Activated T-helper 2 cell treated with anti-CD3 and anti-CD28 coated beads, Interferon-gamma antibody, Interleukin-2, Interleukin-4, amounts not matched to agents 10 μg/mL and 5 μg/mL and 100 μg/mL, durations not matched to agents 14 hours and 24 hours and 36 hours (primary cell): ENCODE measurements at places on chromosomes 1 and 21.

DNA sequence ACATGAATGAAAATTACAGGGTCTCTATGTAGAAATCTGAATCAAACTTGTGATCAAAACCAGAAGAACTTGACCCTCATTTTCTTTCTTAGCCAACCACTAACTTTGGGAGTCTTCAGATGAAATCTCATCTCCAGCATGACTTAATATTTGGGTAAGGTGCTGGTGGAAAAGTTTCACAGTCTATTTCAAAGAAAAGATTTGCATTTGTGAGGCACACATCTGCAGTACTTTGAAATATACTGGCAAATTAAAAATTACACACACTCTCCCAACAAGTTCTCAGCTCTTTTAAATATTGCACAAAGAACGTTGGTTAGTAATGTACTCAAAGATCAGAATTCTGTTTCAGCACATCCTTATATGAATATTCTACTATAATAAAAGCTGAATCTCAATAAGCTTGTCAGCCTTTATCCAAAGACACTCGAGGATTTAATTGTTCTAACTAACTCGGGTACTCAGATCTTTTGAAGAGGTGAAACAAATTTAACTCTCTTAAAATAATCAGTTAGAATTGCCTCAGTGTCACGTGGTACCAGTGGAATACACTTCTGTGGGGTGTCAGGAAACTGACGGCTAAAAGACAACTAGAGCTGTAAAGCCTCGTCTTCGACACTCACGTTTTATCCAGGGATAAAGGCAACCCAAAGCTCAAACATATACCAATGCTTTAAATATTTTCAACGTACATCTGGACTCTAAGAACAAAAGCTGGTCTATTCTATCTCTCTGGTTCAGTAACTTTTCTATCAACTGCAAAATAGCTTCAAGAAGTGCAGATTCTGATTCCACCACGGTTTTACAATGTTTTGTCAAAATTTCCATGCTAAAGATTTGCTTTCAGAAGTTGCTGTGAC lies 19.0 kb downstream of the SAMSN1 start:
- H3K27ac ChIP-seq = peak overlapping the region; percentile 91
- no peaks in the 10 kb centered on the region for H3K27me3 ChIP-seq
- peaks cover 61% of the 10 kb centered on the region for H3K4me1 ChIP-seq
- DNase-seq = no peak
- H3K4me3 ChIP-seq = peak overlapping the region; percentile 71

- no peaks in the 10 kb centered on the region for H3K36me3 ChIP-seq
- no peak overlapping the region for H3K4me3 ChIP-seq
- no peaks in the 10 kb centered on the region for H3K27me3 ChIP-seq
- no peaks in the 10 kb centered on the region for H3K4me1 ChIP-seq
- no peak overlapping the region for H3K27ac ChIP-seq
Observed at GRCh38 chr1:208829595-208829994, 585.4 kb upstream of the PLXNA2 start.

GRCh38 chr1:38834937-38835827 lies 24.4 kb downstream of the RRAGC start:
- peaks cover 16% of the 10 kb centered on the region for H3K36me3 ChIP-seq
- DNase-seq = peak; percentile 41
- H3K4me3 ChIP-seq = no peak overlapping the region
- peaks cover 25% of the 10 kb centered on the region for H3K27me3 ChIP-seq
- H3K4me1 ChIP-seq = peaks cover 1% of the 10 kb centered on the region
- no peak overlapping the region for H3K27ac ChIP-seq

- H3K27ac ChIP-seq = no peak overlapping the region
- no peaks in the 10 kb centered on the region for H3K36me3 ChIP-seq
- no peak overlapping the region for H3K4me3 ChIP-seq
- DNase-seq = no peak
- no peaks in the 10 kb centered on the region for H3K4me1 ChIP-seq
Observed at GRCh38 chr21:34227386-34227852, 136.4 kb upstream of the KCNE2 start.

DNA sequence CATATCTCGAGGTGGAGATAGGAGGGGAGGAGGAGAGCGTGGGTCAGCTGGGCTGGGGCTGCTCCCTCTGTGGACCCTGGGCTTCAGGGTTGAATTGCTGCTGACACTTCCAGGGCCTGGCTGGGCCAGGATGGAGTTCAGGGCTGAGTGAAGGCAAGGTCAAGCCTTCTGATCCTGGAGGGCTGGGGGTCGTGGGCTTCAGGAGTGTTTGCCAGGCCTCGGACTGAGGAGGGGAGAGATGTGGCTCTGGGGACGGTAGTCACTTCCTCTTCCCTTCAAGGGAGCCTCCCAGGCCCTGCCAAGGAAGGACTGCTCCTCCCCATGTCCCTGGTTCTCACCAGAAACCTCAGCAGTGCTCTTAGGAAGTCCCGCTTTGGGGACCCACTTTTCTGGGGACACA lies 12.1 kb upstream of the FAM131C start:
- H3K4me3 ChIP-seq = no peak overlapping the region
- no peak for DNase-seq
- H3K36me3 ChIP-seq = no peaks in the 10 kb centered on the region
- peaks cover 2% of the 10 kb centered on the region for H3K27me3 ChIP-seq
- no peaks in the 10 kb centered on the region for H3K4me1 ChIP-seq

DNA sequence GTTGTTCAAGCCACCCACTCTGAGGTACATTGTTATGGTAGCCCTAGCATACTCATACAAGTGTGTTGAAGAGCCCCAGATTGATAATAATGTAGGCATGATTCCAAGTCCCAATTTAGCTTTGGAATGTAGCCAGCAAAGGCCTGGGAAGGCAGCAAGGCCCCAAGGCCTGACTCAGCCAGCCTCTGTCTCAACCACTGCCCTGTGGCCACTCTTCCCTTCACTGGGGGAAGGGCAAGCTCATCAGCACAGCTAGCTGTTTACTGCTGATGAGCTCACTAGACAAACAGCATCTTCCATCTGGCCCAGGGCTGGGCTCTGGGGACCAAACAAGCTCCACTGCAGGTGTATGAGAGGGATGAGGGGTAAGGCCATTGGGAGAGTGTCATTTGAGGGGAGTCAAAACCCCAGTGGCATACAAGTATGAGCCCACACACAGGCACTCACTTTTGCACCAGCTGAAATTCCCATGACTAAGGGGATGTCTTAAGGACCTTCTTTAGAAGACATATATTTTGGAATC lies 2.2 kb upstream of the IRF6 start:
- no peaks in the 10 kb centered on the region for H3K36me3 ChIP-seq
- no peak overlapping the region for H3K4me3 ChIP-seq
- peaks cover 6% of the 10 kb centered on the region for H3K27me3 ChIP-seq
- peaks cover 12% of the 10 kb centered on the region for H3K4me1 ChIP-seq
- no peak overlapping the region for H3K27ac ChIP-seq
- DNase-seq = no peak

DNA sequence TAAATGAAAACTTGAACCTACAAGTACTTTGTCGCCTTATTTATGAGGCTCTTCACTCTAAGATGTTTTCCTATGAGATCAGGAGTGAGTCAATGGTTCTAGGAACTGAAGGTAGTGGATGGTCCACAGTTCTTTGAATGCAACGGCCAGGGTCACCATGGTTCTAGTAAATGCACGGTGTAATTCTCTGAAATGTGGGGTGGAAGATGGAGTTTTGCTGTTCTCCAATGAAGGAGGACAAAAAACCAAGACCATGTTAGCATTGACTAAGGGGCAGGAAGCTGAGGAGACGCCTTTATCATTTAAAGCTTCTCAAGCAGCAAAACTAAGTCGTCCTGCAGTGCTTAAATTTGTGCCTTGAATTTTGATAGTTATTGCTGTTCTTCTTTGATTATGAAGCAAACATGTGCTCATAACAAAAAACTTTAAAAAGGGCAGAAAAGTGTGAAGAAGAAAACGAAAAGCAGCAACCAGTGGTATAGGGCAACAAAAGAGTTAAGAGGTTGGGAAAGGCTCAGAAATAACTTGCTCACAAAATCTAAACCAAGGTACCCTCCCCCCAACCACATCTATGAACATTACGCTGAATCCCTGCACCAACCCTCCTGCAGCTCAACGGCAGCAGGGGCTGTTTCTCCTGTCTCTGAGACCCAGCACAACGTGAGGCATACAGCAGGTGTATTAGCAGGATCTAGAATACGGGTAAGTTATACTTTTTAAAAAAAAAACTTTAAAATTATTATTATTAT lies 85.0 kb downstream of the MRPL37 start:
- H3K27me3 ChIP-seq = no peaks in the 10 kb centered on the region
- H3K4me3 ChIP-seq = peak overlapping the region; percentile 74
- peak overlapping the region; percentile 96 for H3K27ac ChIP-seq
- peaks cover 78% of the 10 kb centered on the region for H3K4me1 ChIP-seq

- no peak overlapping the region for H3K27ac ChIP-seq
- DNase-seq = no peak
- H3K36me3 ChIP-seq = no peaks in the 10 kb centered on the region
- H3K4me1 ChIP-seq = no peaks in the 10 kb centered on the region
- H3K27me3 ChIP-seq = peaks cover 30% of the 10 kb centered on the region
Observed at GRCh38 chr1:162663589-162664106, 31.4 kb downstream of the DDR2 start.

- H3K27me3 ChIP-seq = no peaks in the 10 kb centered on the region
- peaks cover 53% of the 10 kb centered on the region for H3K4me1 ChIP-seq
- H3K36me3 ChIP-seq = peaks cover 41% of the 10 kb centered on the region
- H3K4me3 ChIP-seq = peak overlapping the region; percentile 93
- DNase-seq = peak; percentile 47
Observed at GRCh38 chr1:226736908-226737818, 1.9 kb downstream of the ITPKB start.

GRCh38 chr1:185987611-185988321 lies 253.6 kb downstream of the HMCN1 start:
- no peak for DNase-seq
- no peaks in the 10 kb centered on the region for H3K36me3 ChIP-seq
- H3K4me3 ChIP-seq = no peak overlapping the region
- peaks cover 5% of the 10 kb centered on the region for H3K4me1 ChIP-seq
- H3K27ac ChIP-seq = no peak overlapping the region

DNA sequence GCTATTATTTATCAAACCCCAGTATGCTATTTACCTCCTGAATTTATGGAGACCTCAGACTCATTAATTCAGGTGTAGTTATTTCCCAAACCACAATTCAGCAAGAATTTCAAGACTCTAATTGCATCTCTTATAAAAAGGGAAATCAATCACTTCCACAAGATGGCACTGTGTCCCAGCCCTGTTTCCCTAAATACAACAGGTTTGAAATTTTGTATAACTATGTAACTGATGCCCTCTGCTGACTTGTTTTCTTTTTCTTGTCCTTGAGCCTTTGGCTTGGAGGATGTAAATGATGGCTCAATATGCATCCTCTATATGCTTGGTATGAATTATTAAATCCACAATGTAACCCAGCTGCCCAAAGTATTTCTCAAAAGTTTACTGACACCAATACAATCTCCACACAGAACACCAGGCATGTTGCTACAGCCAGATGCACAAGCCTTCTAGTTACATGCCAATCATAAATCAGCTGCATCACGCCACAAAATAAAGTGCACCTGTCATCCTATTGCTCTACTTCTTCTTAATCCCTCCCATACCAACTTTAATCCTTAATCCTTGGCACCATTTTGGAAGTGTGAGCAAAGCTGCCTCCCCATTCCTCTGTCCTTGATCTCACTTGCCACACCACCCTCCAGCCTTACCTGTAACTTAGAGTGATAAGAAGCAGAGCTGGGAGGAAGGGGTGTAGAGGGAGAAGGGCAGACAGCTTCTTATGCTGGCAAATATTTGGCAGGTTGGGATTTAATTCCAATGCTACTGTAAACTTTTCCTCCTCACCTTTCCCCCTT lies 9.0 kb downstream of the C1orf105 start:
- H3K4me1 ChIP-seq = peaks cover 23% of the 10 kb centered on the region
- H3K27ac ChIP-seq = no peak overlapping the region
- H3K4me3 ChIP-seq = no peak overlapping the region

GRCh38 chr1:26752519-26752918 lies 35.2 kb upstream of the PIGV start:
- DNase-seq = no peak
- H3K4me3 ChIP-seq = no peak overlapping the region
- no peak overlapping the region for H3K27ac ChIP-seq
- peaks cover 43% of the 10 kb centered on the region for H3K4me1 ChIP-seq
- H3K27me3 ChIP-seq = no peaks in the 10 kb centered on the region

DNA sequence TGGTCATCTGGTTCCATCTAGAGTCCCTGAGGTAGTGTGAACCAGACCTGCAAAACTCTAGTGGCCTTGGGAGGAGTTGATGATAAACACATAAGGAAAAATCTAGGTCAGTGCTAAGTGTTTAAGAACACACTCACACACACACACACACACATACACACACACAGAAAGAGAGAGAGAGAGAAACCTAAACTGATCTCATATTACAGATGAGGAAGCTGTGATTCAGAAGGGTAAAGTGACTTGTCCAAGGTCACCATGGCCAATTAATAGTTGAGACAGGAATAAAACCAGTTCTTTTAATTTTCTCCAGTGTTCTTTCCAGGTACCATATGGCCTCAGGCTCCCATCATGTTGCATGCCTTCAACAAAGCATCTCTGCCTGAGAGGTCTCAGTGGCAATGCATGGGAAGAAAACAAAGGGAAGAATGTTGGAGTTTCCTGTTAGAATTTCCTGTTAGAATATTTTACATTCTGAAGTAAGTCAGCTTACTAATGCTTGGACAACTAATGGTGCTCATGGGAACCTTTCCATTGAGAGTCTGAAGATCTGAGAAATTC lies 77.3 kb upstream of the TSPAN2 start:
- peaks cover 14% of the 10 kb centered on the region for H3K27me3 ChIP-seq
- H3K27ac ChIP-seq = no peak overlapping the region
- H3K36me3 ChIP-seq = no peaks in the 10 kb centered on the region
- peaks cover 3% of the 10 kb centered on the region for H3K4me1 ChIP-seq
- no peak for DNase-seq

- no peaks in the 10 kb centered on the region for H3K4me1 ChIP-seq
- H3K4me3 ChIP-seq = no peak overlapping the region
- no peak for DNase-seq
- peaks cover 9% of the 10 kb centered on the region for H3K27me3 ChIP-seq
- H3K27ac ChIP-seq = no peak overlapping the region
- no peaks in the 10 kb centered on the region for H3K36me3 ChIP-seq
Observed at GRCh38 chr1:67791686-67792085, 41.6 kb downstream of the GNG12 start.

DNA sequence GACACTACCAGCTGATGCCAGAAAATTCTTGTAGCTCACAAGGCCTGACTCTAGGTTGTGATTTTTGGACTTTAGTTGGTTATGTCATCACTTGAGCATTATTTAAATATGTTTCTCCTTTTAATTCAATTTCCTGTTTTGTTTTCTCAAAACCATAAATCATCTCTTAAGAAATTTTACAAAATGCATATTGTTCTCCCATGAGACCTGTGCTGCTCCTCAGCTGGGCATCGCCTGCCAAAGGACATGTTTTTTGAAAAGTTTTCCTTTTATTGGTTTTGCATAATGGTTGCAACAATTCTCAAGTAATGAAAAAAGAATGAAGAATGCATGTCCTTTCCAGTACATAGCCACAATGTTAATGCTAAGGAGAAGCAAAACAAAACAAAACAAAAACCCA lies 204.7 kb upstream of the LYPLAL1 start:
- no peak overlapping the region for H3K27ac ChIP-seq
- H3K4me3 ChIP-seq = no peak overlapping the region

DNA sequence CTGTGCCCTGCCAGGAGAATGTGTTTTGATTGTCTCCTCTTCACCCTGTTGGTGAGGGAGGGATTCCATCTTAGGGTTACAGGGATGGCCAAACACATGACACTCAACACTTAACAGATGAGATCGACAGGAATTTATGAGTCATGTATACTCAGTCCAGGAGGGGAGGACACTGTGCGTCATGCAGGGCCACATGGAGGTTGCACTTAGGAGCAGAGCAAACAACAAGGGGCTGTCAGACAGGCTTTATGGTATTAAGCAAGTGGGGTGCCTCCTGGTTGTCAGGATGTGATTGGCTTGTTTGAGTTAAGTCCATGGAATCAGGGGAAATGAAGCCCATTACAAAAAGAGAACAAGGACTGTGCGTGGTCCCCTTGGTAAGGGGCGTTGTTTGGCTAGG lies 26.9 kb downstream of the EDARADD start:
- no peak overlapping the region for H3K4me3 ChIP-seq
- H3K4me1 ChIP-seq = peaks cover 23% of the 10 kb centered on the region
- H3K36me3 ChIP-seq = peaks cover 62% of the 10 kb centered on the region
- no peak for DNase-seq
- H3K27ac ChIP-seq = no peak overlapping the region
